Activated naive CD8-positive, alpha-beta T cell treated with anti-CD3 and anti-CD28 coated beads, Interleukin-2, amount 50 U/mL, for 16 hours (primary cell): ENCODE measurements at places on chromosomes 13 and 19.

DNA sequence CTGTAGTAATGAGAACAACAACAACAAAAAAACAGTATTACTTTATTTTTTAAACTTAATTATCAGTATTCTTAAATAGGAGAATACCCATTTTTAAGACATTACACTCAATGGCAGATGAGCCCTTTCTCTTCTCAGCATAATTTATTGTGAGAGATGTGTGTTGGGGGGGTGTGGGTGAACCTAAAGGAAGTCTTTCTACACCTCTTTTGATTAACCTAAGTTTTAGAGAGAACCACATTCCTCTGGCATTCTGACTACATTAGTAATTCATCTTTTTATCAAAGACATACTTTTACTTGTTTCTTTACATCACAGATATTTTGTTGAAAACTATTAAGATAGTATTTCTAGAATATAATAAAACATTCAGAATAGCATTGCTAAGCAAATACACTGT, 890.9 kb downstream of the PCDH9 start:
- no peak for DNase-seq

- no peak for DNase-seq
These were observed 369.1 kb downstream of the FGF9 start for GRCh38 chr13:22039961-22040360.

DNA sequence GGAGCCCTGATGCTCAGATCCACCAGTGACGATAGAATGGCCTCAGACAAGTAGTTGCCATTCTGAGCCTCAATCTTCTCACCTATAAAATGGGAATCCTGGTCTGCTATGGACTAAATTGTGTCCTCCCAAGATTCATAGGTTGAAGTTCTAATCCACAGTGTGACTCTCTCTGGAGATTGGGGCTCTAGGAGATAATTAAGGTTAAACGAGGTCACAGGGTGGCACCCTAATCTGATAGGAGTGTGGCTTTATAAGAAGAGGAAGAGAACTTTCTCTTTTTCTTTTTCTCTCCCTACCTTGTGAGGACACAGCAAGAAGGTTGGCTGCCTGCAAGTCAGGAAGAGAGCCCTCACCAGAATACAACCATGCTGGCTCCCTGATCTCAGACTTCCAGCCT, 214.1 kb downstream of the KATNAL1 start:
- no peak for DNase-seq

DNA sequence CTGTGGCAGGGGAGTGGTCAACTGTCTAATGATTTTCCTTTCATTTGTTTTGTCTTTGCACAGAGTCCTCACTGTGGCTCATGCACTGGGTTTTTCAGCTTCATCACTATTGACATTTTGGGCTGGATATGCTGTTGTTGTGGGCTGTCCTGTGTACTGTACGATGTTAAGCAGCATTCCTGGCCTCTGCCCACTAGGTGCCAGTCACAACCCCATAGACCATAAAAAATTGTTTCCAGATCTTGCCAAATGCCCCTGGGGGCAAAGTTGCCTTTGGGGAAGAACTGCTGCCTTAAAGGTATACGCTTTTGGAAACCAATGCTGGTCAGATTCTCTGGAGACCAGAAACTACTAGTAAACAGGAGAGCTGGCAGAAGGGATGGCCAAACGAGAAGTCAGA, 310.4 kb downstream of the SPRY2 start:
- no peak for DNase-seq

DNA sequence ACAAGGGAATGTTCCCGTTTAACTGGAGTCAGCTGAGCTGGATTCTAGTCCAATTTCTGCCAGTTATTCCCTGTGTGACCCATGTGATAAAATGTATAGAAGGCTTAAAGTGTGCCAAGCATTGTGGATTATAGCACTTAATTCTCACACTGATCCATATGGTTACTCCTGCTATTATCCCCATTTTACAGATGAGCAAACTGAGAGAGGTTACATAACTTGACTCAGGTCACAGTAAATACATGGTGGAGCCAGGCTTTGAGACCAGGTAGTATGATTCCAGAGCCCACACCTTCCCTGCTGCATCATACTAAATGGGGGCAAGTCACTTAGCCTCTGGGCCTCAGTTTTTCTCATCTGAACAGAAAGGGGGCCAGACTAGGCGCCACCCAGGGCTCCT, 2.0 kb upstream of the DHRS12 start:
- DNase-seq = no peak

DNA sequence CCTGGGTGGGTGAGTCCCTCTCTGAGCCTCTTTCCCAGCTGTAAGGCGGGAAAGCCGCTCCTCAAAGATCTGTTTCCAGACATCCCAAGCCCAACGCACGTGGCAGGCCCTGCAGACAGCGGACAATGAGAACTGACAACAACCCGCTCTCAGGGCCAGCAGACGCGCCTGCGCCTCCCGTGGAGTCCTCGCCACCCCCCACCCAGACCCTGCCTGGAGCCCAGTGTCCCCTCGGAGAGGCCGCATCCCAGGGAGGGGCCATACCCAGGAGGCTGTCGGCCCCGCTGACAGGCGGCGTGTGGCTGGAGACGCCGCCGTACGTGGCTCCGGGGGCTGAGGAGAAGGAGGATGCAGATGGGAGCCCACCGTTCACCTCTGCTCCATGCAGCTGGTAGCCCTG, 16.3 kb upstream of the UQCR11 start:
- no peak for DNase-seq

- no peak for DNase-seq
These were observed 257.4 kb downstream of the OLFM4 start for GRCh38 chr13:53285896-53286430.

GRCh38 chr19:51514866-51515481, 13.4 kb upstream of the SIGLEC12 start:
- no peak for DNase-seq

DNA sequence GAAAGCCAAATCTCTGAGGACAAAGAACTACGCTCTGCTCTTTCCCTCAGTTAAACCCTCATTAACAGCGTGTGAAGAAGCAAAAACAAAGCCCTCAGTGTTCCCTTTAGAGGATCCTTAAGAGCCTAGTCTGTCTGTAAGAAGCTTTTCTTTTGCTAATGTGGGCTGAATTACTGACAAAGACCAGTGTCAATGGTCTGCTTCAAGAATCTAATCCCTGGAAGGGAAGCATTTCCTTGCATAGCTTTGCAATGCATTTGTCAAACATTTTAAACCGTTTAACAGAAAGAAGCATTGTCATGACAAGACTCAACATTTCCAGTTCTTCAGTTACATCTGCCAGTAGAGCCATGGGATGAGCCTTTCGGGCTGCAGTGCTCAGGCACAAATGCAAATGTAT, 64.9 kb downstream of the EDNRB start:
- DNase-seq = no peak

DNA sequence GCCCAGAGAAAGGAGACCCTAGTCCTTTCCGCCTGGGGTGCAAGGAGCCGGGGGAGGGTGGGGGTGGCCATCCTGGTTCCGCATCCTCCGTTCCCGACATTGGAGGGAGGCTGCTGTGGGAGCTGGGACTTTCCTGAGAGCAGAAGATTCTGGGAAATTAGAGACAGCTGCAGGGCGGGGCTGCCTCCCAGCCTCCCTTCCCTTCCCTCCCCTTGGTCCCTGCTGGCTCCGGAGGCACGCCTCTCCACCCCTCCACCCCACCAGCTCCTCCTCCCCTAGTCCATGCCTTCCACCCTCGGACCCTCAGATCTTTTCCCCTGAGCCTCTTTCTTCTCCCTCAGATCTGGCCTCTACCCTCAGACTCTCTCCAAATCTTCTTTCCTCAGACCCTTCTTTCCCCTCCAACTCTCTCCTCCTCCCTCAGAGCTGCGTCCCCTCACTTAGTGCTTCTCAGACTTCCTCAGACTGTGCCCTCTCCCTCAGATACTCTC, 3.1 kb upstream of the BCL3 start:
- no peak for DNase-seq

DNA sequence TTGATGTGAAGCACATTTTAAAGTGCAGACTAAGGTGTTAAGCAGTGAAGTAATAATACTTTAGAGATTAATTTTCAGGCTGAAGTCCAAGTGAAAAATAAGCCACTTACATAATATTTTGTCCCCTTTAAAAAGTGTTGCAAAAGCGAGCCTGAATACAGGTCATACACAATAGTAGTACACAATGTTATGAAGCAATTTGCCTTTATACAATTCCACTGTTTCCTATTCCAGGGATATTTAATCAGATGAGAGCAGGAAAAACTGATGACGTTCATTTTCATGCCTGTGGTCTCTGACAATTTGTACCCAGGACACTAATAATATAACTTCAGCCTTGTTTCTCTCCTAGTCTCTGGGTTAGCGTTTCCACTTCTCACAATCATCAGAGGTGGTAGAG, 916.7 kb downstream of the PCDH9 start:
- DNase-seq = no peak

DNA sequence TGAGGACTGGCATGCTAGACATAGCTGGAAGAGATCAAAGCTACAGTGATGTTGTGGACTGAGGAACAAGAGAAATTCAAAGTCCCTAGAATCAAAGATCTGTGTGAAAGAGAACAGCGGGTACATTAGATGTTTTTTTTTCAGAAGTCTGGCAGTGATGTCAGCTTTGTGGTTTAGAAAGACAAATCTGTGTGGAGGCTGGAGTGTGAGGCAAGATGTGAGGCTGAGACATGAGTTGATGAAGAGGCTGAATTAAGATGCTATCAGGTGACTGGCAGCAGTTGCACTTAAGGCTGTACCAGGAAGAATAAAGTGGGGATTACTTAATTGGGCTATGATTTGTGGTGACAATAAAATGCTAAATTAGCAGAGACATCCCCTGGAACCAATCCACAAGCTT, 46.5 kb downstream of the DNAJC3 start:
- DNase-seq = no peak

DNA sequence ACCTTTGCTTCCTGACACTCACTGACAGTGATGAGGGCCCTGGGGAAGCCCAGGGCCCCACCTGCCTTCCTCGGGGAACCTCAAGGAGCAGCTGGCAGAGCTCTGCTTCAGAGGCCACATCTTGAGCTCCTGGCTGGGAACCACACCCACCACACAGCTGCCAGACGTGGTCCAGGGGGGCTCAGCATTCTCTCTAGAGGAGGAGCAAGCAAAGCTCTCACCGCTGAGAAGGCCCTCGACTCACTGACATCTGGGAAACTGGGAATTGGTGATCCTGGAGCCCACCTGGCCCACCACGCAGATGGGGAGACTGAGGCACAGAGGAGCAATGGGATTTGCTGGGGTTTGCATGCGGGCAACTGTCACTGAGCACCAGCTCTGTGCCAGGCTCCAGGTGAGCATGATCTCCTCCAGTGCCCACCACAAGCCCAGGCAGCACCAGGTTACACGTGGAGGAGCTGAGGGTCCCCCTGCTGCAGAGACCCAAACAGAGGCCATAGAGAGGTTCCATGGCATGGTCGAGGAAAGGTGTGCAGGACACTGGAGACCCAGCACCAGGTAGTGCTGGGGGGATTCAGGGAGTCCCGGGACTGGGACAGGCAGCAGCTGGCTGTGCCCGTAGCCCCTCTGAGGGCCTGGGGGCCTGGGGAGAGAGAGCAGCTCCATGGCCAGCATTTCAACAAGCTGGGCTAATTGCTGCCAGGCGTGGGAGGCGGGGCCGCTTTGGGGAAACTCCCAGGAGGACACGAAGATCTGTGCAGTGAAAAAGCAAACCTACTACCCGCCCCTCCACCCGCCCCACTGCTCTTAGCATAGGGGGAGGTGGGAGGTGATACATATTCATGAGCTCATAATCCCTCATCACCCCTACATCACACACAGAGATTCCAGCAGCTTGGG, 33.4 kb downstream of the PEPD start:
- DNase-seq = no peak

DNA sequence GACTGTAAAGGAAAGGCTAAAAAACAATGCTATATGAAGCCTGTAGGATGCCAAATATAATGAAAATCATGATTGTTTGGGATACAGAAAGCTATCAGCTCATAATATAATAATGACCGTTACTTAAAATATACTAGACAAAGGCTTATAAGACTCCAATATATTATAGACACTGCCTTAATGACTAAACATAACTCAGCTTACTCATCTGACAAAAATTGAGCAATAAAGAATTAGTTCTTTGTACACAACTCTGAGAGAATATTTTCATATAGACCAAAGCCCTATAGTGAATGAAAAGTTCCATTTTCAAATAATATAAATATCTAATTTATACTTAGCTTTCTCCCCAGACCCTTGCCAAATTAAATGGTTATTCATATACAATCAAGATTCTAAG, 283.3 kb downstream of the DIAPH3 start:
- DNase-seq = no peak

- no peak for DNase-seq
These were observed 83.1 kb downstream of the ALOX5AP start for GRCh38 chr13:30818323-30818960.

- no peak for DNase-seq
These were observed 212.1 kb downstream of the KCNRG start for GRCh38 chr13:50227361-50227760.

GRCh38 chr19:47068246-47068645, 19.8 kb upstream of the TMEM160 start:
- no peak for DNase-seq

DNA sequence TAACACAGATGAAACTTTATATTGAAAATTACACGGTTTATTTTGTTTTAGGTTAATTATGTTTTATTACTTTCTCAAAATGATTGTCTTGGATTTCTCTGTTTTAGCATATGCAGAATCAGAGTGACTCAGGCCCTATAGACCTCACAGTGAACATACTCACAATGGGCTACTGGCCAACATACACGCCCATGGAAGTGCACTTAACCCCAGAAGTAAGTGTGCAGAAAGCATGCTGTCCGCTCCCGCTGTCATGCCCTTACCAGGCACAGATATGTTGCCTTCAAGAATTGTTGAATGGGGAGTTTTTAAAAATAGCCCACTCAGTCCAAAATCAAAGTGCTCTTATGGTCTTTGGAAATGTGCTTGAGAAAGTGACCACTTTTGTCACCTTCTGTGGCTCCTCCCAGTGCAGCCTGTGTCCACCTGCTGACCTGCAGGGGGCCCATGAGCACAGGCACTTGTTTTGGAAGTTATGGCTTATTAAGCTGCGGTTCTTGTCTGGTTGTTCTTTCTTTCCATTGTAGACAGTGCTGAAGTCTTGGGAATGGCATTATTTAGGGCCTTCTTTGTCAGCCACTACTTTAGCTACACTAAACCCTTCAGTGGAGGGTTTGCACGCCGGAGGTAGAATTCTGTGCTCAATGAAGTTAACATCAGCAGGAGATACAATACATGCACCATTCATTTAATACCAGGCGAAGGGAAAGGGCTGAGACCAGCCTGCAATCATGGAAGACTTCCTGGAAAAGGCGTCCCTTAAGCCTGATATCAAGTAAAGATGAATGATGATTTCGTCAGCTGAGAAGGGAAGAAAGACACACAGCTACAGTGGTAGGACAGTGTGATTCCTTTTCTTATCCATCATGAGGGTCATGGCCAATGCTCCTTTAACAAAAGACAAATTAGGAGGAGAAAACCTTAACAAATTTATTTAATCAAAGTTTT, 36.7 kb downstream of the CUL4A start:
- DNase-seq = no peak

- no peak for DNase-seq
These were observed 858.0 kb downstream of the SLITRK1 start for GRCh38 chr13:83024232-83024631.

- DNase-seq = no peak
These were observed 128.4 kb downstream of the KATNAL1 start for GRCh38 chr13:30178976-30179375.
